ENCODE measurements at places on chromosomes 4 and X. TPM values are rescaled to one million over a fixed set of nuclear protein-coding genes. Genes with fewer than 3 reads are reported as not detected.

Gene HTN3
- total RNA-seq, result not detected

DNA sequence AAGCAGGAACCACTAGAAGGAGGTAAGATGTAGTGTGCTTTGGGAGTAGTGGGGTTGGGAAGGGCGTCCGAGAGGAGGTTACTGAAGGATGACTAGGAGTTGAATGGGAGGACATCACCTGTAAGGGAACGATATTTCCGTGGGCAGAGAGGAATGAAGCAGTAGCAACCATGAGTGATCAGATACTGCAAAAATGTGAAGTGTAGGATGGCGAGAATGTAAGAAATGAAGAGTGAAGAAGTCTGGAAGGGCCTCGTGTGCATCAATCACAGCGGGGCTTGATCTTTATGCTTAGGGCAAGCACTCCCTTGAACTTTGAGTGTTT lies 594 bp downstream of the MSMO1 start:
- DNase-seq, result no peak
- H3K4me3 ChIP-seq, result no peak overlapping the region
- no peaks in the 10 kb centered on the region for H3K27me3 ChIP-seq

- no peak for DNase-seq
- H3K27ac ChIP-seq, result no peak overlapping the region
- peaks cover 4% of the 10 kb centered on the region for H3K27me3 ChIP-seq
- H3K36me3 ChIP-seq, result peaks cover 13% of the 10 kb centered on the region
- H3K4me1 ChIP-seq, result no peaks in the 10 kb centered on the region
- H3K4me3 ChIP-seq, result no peak overlapping the region
Measured at GRCh38 chr4:102478186-102478585, 23.0 kb upstream of the NFKB1 start.

Gene VGLL1
- total RNA-seq, result not detected
